Brain (organoid and tissue), 16 donors: ENCODE measurements at places on chromosomes 11 and 22.

DNA sequence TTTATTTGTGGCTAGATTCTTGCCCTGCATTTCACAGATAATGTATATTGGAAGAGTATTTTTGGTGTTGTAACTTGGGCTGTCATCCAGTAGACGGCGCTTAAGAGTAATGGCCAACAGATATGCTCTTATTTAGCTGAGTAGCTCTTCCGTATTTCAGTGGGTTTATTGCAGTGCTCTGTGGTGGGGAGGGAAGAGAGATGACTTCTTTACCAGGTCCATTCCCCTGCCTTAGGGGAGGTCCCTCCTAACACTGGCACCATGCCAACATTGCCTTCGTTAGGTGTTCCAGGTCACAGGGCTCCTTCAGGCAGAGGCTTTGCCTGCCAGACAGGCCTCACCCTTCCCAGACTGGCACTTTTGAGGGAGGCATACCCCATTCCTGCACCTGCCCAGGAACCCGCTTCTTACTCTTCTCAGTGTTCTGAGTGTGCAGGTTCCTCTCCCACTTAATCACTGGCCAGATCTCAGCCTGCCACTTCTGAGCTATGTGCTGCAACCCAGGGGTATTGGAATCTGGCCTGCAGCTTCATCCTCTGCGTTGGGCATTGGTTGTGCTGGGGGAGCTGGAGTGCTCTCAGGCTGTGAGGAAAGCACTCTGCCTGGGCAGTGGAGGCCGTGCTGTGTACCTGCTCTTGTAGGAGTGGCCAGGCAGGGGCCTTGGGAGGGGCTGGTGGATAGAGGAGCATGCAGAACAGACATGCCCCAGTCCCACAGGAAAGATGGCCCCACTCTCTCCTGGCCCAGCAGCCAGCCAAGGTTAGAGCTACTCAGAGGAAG lies 29.4 kb upstream of the SLN start:
- no peak for DNase-seq

GRCh38 chr22:28910569-28911303 lies 27.4 kb downstream of the ZNRF3 start:
- DNase-seq = no peak

DNA sequence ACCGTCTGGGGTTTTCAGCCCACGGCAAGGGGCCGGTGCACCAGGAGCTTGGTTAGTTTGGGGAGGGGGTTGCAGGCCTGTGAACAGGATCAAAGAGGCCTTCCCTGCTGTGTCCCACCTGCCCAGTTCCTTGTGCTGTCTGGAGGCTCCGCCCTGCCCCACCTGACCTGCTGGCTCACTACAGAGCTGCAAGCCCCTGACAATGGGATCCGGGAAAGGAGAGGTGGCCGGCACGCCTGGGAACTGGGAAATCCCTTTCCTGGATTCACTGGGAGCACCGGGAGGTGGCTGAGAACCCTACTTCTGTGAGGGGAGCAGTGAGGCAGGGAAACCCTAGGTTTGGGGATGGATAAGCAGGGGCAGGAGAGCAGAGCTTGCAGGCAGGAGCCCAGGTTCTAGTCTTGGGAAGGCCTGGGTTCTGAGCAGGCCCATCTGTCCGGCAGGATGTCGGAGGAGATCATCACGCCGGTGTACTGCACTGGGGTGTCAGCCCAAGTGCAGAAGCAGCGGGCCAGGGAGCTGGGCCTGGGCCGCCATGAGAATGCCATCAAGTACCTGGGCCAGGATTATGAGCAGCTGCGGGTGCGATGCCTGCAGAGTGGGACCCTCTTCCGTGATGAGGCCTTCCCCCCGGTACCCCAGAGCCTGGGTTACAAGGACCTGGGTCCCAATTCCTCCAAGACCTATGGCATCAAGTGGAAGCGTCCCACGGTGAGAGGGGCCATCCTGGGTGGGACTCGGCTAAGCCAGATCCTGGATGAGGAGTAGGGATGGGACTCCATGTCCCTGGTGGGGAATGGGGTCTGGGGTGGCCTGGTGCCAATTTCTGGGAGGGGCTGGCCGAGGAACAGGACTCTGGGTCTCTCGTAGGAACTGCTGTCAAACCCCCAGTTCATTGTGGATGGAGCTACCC lies 786 bp downstream of the CAPN1 start:
- DNase-seq = peak; percentile 69

DNA sequence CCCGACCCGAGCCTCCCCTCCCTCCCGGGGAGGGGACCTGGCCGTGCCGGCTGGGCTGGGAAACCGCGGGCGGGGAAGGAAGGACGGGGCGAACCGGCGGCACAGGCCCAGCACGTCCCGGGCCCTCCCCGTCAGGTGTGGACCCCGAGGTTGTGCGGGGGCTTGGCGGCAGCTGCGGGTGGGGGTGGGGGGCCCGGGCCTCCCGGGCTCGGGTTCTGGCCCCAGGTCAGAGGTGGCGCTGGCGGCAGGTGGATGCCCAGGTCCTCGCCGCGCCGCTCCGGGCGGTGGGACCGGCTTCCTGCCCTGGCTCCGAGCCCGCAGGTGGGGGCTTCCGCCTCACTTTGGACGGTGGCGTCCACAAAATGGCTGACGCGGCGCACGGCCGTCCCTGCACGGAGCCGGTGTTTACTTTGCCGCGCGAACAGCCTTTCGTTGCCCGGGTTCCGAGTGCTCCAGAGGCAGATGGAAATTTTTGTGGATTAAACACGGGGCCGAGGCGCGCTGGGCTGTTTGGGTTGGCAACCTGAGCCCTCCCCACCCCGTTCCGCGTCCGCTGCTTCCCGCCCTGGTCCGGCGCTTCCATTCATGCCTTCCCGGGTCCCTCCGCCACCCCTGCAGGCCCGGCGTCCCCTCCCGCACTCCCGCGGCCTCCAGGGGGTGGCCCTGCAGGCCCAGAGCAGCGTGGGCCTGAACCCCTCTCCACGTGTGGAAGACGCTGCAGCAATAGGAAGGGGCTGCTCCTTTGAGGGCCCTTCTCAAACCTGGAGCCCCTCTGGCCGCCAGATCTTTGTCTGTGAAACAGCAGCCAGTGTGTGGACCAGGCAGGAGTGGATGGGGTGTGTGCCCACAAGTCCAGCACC lies 92.0 kb upstream of the KCNQ1OT1 start:
- no peak for DNase-seq

GRCh38 chr22:24503137-24503842 lies 8.2 kb downstream of the UPB1 start:
- DNase-seq = no peak
